ENCODE measurements at places on chromosomes 7 and 10.

DNA sequence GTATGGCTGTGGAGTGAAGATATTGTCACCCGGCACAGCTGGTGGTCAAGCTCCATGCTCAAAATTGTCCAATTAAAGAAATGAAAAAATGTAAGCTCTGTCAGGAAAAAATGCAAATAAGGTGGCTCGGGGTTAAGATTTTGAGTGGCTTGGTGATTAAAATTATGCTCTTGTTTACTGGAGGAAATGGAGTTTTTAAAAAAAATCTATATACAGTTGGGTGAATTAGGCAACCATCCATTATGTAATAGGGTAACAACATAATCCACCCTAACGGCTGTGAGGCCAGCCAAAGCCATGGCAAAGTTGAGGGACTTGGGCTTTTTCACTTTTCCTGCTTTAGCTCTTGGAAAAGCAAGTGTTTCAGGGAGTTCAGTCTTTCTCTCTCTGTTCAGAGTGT, 260.8 kb upstream of the HABP2 start:
- DNase-seq = no peak

- no peak for DNase-seq
These were observed 156.0 kb downstream of the ELFN1 start for GRCh38 chr7:1825897-1826741.

DNA sequence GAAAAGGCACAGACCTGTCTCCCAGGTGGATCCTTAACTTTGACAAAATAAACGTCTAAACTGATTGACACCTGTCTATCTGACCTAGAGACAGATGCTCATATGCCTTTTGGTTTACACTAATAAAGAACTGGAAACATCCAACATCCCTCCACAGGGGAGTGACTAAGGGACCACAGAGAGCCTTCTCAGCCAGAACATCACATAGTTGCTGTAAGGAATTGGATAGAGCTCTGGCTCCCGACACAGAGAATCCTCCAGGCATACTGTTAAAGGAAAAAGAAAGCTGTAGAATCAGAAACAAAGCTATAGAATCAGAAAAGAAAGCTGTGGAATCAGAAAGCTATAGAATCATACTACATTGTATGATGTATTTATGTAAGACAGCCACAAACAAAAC, 258.8 kb downstream of the STK31 start:
- DNase-seq = no peak

DNA sequence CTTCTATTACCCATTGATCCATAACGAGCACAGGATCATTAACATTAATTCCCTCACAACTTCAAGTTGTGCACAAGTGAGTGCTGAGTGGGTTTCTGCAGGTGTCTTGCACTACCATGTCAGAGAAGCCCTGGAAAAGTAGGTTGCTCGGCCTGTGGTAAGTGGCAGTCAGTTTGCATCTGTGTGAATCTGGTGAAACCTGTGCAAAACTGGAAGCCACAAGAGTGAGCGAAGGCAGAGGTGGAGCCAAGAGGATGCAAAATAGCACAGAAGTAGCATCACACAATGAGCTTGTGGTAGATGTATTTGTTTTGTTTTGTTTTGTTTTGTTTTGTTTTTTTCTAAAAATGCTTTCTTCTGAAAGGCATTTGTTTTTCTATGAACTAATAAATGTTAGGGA, 181.5 kb downstream of the THSD7A start:
- DNase-seq = no peak

DNA sequence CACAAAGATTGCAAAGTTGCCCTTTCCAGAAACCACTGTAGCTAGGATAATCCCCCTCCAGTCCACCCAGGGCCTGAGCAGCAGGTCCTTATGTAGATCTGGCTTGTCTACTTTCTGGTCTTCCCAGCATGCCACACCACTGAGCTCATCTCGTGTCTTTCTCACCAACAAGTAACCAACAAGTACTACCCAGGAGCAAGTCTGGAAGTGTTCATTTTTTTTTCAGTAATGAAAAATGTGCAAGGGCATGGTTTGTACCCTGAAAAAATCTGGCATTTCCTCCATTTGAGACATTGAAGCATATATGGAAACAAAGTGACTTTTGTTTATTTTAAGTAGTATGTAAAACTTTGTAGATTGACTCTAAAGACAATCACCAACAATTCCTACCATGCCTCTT, 120.8 kb downstream of the INHBA start:
- no peak for DNase-seq

DNA sequence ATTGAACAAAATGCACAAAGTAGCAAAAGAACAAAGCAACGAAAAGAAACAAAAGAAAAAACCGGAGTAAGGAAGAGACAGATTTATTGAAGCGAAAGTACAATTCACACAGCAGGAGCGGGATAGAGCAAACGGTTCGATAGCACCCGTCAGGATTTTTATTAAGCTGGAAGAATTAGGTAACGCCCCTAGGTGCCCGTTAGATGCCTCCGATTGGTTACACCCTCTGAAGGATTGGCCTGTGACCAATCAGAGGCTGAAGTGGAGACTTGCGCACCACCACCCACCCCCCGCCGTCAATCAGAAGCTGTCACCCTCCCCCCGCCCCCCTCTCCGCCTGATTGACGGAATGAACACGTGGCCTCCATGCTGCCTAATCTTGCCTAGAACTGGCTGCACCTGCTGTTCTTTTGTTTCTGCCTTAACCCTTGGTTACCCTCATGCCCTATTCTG, 16.8 kb downstream of the OCM2 start:
- peak; percentile 97 for DNase-seq

Data from NCI-H2029 treated with DMSO at 0.1 percent for 48 hours (cell line).